ENCODE measurements at places on chromosomes 12 and 14. TPM values are rescaled to one million over a fixed set of nuclear protein-coding genes. Genes with fewer than 3 reads are reported as not detected.

DNA sequence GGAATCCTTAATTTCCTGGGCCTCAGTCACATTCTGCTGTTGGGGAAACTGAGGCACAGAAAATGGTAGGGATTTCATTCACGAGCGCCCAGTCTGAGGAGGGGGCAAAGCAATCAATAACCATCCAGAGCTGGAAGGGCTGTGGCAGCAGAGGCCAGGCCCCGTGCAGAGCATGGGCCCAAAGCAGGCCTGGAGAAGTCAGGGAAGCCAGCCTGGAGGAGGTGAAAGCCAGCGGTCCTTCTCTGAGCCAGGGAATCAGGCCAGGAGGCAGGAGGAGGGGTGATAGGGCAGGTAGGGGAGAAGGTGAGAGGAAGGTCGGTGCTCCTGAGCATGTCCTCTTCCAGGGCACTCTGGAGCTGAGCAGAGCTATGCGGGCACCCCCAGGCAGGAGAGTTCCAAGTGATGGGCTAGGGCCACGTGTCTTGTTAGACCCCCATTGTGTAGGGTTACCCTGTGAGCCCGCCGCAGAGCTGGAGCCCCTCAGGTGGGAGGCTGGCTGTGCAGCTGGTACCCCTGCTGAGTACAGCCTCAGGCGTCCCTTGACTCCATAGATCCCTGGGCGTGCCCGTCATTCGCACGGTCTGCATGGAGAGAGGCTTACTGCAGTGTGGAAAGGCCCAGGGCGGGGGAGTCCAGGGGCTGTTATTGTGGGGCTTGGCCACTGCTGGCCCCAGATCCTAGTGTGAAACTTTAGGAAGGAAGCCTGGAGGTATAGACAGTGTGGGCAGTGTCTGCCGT lies 4.8 kb downstream of the TNFAIP2 start:
- peak; percentile 83 for DNase-seq

GRCh38 chr12:26668847-26669246 lies 164.1 kb downstream of the ITPR2 start:
- no peak for DNase-seq

DNA sequence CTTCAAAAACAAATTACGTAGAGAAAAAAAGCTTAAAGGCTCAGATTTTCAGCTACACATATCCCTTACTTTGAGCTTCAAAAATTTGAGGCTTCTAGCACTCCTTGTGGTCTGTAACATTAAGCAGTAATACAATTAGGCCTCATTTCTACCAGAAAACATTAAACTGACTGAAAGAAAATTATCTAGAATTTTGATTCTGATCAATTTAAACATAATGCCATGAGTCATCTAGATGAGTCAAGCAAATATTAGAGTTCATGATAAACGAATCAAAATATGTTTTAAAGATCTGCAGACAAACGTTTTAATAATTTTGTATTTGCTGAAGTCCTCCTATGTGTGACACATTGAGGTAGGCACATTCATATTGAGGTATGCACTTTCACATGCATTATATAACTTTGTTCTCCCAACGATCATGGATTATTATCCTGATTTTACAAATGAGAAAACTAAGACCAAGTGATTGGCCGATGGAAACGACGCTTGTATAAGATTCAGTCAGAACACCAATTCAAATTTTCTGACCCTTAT lies 4.3 kb downstream of the OSBPL8 start:
- no peak for DNase-seq

GRCh38 chr12:45687081-45688015 lies 42.2 kb upstream of the ARID2 start:
- no peak for DNase-seq

TMCC3 gene
- total RNA-seq = 10.3 TPM

RAD51B gene
- total RNA-seq = 13.7 TPM

Data from posterior vena cava (tissue), 2 donors.